RCC 7860 (cell line): ENCODE measurements at places on chromosomes 7 and 10.

GRCh38 chr10:16656895-16657294 lies 135.2 kb upstream of the C1QL3 start:
- no peak for DNase-seq

DNA sequence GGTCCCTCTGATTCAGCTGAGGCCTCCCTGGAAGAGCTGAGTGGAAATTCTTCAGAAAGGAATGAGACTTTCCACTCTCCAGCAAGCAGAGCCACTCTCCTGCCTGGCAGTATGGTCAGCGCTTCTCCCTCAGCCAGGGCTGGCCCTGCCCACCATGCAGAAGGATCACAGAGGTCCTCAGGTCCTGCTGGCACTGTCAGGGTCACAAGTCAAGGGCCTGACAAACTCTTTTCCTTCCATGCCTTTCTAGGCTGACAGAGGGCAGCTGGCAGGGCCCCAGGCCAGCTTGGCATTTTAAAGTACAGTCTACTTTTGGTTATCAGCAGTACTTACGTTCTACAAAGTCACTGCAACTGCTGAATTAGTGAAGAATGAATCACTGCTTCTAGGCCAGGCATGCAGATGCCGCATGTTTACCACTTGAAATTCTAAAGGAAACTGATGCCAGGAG lies 119.3 kb upstream of the FRMD4A start:
- DNase-seq: peak; percentile 61

DNA sequence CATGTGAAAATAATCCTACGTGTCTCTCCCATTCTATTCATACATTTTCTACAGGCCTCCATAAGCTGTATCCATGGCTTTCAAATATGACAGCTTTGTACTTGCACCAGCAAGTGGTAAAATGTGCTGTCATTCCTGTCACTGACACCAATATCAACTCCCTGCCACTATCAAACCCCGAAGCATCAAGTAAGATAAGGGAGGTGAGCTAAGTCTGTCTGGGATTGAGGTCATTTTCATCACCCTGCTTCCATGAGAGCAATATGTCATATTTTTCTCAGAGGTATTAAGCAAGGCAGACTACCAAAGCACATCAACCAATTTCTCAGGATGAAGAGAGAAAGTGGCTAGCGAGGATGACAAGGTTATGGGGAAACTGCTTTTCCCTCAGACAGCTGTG lies 11.1 kb downstream of the GPR22 start:
- DNase-seq: no peak

GRCh38 chr7:156031679-156032478 lies 219.6 kb upstream of the SHH start:
- DNase-seq: no peak

DNA sequence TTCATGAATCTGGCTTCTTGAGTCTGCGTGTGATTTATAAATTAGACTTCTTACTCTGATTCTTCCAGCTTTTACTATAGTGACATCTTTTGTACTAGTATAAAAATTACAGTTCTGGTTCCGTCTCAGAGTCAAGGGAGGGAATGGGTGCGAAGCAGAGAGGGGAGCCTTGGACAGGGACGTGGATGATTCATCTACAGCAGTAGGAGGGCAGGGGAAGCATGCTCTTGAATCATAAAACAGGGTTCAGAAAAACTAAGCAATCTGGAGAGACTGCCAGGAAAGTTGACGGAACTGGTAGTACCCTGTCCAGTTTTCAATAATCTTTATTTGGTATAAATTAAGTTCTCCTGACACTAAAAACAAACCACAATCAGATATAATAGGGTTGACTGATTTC lies 58.1 kb downstream of the ITGA8 start:
- DNase-seq: no peak

GRCh38 chr7:42567051-42567450 lies 330.0 kb upstream of the GLI3 start:
- DNase-seq: no peak

DNA sequence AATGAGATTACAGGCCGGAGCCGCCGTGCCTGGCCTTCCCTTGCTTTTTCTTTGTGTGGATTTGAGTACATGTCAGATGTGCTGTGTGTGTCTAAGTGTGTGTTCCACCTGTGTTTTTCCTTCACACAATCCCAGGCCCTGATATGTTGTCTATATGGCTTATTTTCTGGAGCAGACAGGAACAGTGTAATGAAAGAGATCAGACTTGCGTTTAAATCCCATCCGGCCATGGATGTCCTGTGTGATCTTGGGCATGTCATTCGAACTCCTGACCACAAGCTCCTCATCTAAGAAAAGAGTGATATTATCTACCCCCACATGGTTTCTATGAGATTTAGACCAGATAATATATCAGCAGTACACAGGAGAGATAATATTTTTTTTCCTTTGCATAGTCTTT lies 37.2 kb downstream of the APBB1IP start:
- DNase-seq: no peak

DNA sequence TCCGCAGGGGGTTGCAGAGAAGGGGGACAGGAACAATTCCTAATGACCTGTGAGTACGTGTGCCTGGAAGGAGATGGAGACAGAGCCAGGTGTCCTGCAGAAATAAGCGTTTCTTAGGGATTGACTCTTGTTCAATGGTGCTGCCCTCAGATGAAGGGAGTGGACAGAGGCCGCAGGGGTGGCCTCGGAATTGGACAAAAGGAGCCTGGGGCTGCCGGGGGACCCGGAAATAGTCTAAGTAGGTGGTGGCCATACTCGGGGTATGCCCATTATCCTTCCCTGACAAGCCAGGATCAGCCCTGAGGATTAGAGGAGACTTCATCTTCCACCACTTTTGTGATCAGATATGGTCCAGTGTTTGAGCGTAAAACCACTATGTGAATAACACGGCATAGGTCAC lies 39.2 kb downstream of the ELFN1 start:
- DNase-seq: no peak

- DNase-seq: no peak
Observed at GRCh38 chr10:10110844-10111490, 906.7 kb upstream of the CELF2 start.

DNA sequence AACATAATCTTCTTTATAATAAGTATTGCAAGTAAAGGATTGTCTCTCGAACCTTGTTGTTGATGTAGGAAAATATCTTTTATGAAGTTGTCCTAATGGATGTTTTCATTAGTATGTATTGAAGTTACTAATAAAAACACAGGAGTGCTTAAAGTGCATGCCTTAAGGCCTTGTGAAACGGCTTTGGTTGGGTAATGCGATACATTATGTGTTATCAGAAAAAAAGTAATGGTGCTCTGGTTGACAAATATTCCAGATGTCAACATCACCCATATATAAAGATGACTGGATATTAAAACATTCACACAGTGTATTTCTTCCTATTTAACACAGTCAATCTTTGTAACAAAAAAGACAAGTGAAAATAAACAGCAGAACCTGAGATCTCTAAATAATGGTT lies 310.7 kb downstream of the PRKG1 start:
- DNase-seq: no peak

DNA sequence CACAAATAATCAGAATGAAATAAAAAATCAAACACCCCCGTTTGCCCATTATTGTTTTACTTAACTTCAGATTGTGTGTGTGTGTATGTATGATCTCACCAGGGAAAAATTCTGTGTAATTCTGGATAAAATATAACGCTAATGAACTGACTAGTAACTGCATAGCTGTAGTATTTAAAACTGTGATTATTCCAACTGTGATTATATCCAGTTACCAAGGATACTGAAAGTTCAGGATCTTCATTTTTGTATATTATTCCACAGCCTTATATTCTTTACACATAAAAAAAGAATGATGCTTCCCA lies 2.9 kb downstream of the TWIST1 start:
- no peak for DNase-seq

- peak; percentile 36 for DNase-seq
Observed at GRCh38 chr10:76080991-76081390, 649.6 kb downstream of the LRMDA start.

GRCh38 chr7:41977151-41977651 lies 259.8 kb downstream of the GLI3 start:
- DNase-seq: peak; percentile 29

- DNase-seq: no peak
Observed at GRCh38 chr7:19290066-19290465, 144.8 kb upstream of the FERD3L start.

DNA sequence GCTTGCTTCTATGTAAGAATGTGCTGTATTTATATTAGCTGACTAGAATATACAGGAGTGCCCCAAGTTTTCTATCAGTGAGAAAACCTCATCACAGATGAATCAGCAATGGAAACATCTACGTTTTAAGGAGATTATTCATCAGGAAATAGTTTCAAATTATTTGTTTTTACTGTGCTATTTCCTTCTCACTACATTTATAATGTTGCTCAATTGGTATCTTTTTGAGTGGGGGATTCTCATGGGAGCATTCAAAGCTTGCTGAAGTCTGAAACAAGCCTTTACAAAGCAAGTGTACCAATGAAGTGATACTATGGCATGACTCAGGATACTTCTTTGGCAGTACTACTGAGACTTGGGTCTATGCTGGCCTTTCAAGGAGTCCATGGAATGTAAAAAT lies 191.1 kb upstream of the SLC26A5 start:
- DNase-seq: peak; percentile 31

DNA sequence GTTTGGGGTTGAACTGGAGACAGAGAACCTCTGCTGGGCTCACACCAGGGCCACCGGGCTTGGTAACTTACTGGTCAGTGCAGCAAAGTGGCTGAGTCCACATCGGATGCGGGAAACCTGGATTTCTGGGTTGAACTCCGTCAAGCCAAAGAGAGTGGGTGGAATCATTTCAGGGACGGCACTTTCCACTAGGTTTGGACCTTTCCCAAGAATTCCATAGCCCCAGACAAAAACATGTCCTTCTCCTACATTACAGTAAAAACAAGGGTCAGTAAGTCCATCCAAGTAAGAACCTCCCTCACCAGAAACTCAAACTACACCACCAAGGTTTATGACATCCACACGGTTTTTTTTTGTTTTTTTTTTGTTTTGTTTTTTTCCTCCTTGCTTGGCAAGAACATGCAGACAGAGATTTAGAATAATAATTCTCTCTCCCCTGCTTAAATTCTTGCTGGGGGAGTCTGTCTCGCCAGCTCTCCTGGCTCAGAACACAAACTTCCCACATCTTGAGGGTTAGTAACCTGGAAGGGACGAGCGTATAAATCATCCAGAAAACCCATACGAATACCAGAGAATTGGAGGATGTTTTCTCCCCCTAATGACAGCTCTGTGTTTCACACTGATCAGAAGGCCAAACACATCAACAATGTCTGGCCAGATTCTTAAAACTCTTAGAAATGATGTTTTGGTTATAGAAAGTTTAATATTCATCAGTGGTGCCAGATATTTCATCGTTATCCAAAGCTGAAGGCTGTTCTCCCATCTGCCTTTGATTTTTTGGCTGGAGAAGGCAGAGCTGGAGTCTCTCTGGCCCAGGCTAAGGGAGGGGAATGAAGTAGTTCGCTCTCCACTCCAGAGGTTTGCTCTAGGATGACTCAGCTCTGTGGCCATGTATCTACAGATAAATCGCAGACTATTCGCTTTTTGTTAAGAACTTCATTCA lies 17.5 kb downstream of the RCC1L start:
- DNase-seq: no peak

DNA sequence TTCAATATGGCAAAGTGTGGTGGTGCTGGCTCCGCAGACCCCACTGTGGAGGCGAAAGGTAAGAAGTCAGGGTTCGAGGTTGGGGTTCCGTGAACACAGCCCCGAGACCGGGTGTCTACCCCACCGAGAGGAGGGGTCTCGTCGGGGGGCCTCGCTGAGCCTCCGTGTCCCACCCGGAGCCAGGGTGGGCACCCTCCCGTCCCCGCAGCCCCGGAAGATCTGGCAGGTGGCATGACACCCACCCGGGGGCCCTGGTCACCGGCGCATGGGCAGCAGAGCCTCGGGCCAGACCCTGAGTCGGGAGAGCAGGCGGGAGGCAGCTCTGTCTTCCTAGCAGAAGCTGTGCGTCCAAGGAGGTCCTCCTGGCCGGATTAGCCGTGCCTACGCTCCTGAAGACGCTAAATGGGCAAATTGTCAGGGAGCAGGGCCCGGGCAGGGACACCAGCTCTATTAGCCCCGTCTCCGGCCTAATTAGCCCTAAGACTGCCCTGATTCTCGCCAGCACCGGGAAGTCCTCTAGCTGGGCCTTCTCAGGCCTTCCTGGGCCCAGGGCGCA lies 56.4 kb downstream of the UNCX start:
- no peak for DNase-seq

GRCh38 chr7:109101332-109101731 lies 531.7 kb downstream of the DNAJB9 start:
- no peak for DNase-seq

DNA sequence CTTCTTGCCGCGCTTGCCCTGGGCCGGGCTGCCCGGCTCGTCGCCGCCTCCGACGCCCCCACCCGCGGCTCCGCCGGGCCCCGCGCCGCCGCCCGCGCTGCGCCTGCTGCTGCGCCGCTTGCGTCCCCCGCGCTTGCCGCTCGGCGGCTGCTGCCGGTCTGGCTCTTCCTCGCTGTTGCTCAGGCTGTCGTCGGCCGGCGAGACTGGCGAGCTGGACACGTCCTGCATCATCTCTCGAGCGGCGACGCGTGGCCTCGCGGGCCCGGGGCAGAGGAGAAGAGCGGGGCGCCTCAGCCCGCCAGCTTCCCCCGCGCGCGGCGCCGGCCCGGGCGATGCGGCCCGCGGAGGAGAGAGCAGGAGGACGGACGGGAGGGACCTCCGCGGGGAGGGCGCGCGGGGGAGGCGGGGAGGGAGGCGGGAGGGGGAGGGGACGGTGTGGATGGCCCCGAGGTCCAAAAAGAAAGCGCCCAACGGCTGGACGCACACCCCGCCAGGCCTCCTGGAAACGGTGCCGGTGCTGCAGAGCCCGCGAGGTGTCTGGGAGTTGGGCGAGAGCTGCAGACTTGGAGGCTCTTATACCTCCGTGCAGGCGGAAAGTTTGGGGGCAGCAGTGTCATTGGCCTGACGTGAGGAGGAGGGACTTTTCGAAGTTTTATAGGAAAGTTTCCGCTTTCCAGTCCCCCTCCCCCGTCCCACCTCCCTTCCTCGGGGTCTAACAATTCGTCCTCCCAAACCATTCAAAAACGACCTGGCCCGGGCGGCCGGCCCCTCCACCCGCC lies at the start of gene TWIST1:
Gene TWIST1 (minus strand): TSS at position 546 of the 779 bp plus-strand sequence. CDS start 315 bp downstream, at position 231.
- no peak for DNase-seq

DNA sequence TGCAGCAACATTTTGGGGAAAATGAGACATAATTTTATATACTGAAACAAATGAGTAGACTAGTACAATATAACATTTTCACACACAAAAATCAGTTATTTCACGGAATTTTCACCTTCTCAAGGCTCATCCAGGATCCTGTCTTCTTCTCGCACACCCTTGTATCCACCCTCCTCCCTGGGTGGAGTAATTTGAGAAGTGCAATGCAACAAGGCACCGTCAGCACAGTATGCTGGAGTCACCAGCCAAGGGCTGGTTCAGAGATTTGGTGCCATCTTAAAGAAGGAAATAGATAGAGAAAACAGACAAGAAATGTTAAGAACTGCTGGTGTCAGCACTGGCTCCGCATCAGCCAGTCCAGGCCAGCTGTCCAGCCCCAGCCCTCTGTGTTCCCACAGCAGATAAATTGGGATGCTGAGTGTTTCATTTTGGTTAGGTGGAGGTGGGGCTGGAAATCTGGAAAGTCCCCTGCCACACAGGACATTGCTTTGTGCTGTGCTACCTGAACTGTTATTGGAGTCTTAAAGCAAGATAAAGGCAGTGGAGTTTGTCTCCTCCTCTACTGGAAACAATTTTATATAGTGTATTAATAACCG lies 176.1 kb downstream of the ABCA13 start:
- DNase-seq: no peak

- DNase-seq: no peak
Observed at GRCh38 chr7:1706721-1707613, 36.9 kb downstream of the ELFN1 start.
